Stimulated activated CD8-positive, alpha-beta memory T cell treated with anti-CD3 and anti-CD28 coated beads, Interleukin-7, amount 100 ng/mL, for 4 hours (primary cell): ENCODE measurements at places on chromosomes 4 and X.
A peak's percentile ranks its signal among the peaks of the same experiment; 100 is the strongest.

DNA sequence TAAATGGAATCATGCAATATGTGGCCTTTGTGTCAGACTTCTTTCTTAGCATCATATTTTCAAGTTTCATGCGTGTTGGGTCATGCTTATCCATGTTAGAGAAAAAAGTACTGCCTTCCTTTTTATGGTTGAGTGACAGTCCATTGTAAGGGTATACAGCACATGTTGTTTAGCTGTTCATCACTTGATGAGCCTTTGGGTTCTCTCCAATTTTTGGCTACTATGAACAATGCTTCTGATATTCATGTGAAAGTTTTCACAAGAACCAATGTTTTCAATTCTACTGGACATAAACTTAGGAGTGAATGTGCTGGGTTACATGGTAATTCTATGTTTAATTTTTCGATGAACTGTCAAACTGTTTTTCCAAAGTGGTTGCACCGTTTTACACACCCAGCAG, 28.1 kb upstream of the LNX1 start:
- no peak for DNase-seq

- DNase-seq = peak; percentile 79
Observed at GRCh38 chrX:118975831-118976598, 1.6 kb downstream of the LONRF3 start.

- no peak for DNase-seq
Observed at GRCh38 chrX:9476810-9477575, 12.1 kb downstream of the TBL1X start.

DNA sequence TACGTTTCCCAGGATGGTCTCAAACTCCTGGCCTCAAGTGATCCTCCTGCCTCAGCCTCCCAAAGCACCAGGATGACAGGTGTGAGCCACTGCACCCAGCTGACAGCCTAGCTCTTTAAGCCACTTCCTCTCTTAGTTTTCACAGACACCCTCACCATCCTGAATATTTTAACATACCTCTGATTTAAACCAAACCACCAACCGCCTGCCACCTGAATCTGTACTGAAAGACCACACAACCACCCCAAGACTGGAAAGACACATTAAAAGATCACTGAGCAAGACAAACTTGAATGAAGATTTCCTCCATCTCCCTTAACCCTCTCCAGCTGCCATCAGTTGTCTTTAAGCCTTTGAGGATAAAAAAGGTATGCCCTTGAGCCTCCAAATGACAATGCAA, 110.6 kb downstream of the SH3KBP1 start:
- no peak for DNase-seq

- DNase-seq = no peak
Observed at GRCh38 chrX:119541188-119541587, 24.0 kb downstream of the STEEP1 start.

GRCh38 chr4:27090406-27090805, 229.8 kb downstream of the STIM2 start:
- no peak for DNase-seq

- DNase-seq = no peak
Observed at GRCh38 chr4:20895988-20896387, 195.7 kb downstream of the PACRGL start.

DNA sequence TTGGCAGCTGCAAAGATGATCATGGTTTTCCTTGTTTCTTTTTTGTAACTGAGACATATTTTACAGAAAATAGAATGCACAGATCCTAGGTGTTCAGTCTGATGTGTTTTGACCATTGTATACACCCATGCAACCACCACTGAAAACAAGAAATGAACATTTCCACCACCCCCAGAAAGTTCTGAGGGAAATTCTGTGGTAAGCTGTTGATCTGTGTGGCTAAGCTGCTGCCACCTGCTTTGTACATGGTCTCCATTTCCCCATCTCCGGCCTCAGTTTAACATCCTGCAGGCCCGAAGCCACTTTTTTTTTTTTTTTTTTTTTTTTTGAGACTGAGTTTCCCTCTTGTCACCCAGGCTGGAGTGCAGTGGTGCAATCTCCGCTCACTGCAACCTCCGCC, 65.3 kb downstream of the NYX start:
- no peak for DNase-seq

DNA sequence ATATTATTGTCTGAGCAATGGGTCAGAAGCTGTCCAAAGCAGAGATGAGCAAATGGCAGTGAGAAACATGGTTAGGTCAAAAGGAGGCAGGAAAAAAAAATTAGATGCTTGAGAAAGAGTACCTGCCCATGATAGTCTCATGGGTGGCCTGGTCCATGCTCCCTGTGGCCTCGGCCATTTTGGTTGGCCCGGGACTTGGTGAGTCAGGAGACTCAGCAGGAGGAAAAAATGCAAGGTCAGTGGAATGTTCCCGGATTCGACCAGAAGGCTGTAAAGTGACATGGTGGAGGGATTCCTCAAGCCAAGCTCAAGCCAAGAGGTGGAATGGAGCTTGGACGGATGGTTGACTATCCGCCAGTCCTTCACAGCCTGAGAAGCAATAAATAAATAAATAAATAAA, 236.7 kb downstream of the ASMT start:
- no peak for DNase-seq

GRCh38 chr4:186819342-186820086, 95.9 kb upstream of the FAT1 start:
- DNase-seq = no peak

GRCh38 chr4:121783210-121783609, 17.9 kb upstream of the EXOSC9 start:
- no peak for DNase-seq

- DNase-seq = no peak
Observed at GRCh38 chrX:152899874-152900719, 2.2 kb downstream of the ZNF185 start.

DNA sequence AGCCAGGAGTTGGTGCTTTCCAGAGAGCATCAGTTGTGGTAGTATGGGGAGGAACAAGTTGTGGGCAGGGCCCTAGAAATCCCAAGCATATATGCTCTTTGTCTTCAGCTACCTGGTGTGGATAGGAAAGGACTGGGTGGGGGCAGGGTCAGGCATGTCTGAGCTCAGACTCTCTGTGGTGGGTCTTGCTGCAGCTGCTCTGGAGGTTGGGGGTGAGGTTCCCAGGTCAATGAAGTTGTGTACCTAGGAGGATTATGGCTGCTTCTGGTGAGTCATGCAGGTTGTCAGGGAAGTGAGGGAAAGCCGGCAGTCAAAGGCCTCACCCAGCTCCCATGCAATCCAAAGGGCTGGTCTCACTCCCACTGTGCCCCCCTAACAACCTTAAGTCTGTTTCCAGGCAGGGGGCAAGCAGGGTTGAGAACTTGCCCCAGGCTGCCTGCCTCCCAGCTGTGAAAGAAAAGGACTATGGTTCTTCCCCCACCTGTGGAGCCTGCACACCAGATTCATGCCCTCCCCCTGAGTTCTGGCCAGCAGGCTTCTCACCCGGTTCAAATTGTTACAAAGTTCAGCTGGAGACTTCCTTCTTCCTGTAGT, 30.4 kb upstream of the QRFPR start:
- no peak for DNase-seq

GRCh38 chr4:147044241-147044640, 98.6 kb upstream of the TTC29 start:
- DNase-seq = no peak

DNA sequence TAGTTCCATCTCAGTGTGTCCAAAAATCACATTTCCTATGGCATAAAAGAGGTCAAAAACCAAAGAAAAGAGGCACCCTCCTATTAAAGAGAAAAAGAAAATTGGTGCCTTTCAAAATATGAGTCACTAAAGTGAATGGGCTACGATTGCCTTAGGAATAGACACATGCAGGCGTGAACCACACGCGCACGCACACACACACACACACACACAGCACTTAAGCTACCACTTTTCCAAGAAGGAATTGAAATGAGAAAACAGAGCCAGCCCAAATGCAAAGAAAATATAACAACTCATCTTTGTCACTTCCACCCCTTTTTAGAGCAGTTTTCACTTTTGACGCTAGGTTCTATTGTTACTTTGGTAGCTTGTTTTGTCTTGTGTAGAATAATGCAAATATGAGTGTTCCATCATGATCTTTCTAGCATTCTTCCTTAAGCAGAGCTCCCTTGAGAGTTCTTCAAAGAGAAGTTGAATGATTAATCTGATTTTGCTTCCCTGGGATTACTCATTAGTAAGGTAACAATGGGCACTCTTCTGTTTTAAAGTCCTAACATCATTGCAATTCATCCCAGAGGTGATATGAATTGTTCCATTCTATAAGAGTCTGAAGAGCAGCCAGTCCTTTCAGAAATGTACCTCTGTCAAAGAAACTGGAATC, 239.2 kb upstream of the GNPDA2 start:
- no peak for DNase-seq

GRCh38 chr4:27056281-27056680, 195.6 kb downstream of the STIM2 start:
- no peak for DNase-seq

DNA sequence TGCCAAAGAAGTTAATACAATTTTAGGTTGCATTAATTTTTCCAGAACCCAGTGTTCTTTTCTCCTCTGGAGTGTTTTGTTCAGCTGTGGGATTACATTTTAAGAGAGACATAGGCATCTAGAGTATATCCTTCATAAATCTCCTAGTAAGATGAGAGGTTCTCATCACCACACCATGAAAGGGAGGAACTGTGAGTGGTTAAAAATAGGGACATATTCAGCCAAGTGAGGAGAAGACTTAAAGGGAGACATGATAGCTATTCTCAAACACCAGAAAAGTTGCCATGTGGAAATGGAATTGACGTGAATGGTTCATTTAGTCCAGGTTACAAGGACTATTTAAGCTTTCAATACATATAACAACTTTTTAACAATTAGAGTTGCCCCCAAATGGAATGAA, 6.5 kb upstream of the MRPL1 start:
- no peak for DNase-seq

- DNase-seq = no peak
Observed at GRCh38 chr4:36915717-36916116, 328.8 kb upstream of the NWD2 start.

DNA sequence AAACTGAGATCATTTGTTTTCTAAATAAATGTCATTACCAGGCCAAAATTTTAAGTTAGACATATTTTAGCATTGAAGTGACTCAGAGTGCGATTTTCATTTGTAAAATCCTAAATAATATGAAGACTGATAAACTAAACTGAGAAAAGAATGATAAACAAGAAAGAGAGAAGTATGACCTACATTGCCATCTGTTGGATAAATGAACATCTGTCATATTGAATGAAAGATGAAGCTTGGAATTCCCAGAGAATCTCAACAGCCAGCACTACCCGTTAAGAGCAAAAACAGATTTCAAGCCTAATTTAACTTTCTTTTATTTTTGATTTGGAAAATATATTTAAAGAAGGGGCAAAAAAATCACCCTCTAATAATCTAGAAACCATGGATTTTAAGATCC, 591.0 kb upstream of the ATOH1 start:
- no peak for DNase-seq

DNA sequence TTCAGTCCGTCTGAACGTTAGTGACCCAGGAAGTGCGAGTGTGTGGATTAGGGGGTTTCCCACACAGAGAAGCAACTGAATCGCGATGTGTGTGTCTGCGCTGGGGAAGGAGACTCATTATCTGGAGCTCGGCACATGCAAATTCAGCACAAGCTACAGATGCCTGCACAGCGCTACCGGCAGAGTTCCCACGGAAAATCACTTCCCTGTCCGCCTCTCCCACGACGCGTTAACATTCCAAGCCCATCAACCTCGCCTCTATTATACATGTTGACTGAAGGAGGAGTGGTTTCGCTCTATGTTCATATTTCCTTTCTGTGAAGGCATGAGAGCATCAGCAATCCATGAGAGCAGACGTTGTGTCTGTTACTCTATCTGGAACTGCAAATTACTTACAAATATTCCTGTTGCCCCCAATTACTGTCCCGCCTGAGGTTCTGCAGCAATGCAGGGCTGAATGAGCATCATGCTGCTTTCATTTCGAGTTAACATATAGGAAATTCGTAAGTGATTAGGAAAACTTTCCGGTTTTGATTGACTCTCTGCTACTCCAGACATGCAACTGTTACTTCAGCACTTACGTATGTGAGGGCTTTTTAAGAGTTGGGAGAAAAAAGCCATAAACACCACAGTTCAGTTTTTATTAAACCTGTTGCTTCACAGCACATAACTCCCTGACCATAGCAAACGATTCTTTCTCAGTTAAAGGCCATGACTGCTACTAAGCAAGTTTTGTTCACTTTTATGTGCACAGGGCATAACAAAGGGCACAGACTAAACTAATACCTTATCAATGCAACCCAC, 15.0 kb upstream of the MTNR1A start:
- no peak for DNase-seq

DNA sequence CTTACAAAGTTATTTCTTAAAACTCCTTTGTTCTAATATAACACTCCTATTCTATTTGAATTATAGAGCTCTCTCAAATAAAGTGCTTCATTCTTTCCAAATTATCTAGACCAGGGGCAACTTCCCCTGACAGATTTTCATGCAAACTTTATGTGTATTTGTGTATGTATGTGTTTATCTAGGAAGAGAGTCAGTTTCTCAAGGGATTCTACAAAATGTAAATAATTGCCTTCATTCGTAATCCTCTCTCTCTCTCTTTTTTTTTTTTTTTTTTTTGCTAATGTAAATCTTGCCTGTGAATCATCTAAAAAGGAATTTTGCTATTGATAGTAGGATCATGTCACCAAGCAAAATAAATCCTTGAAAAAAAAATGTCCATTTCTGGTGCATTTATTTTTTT, 38.9 kb upstream of the RBPJ start:
- DNase-seq = no peak

- no peak for DNase-seq
Observed at GRCh38 chr4:105715692-105716278, 7.2 kb downstream of the GSTCD start.

- no peak for DNase-seq
Observed at GRCh38 chrX:91414713-91415112, 19.9 kb upstream of the PABPC5 start.

DNA sequence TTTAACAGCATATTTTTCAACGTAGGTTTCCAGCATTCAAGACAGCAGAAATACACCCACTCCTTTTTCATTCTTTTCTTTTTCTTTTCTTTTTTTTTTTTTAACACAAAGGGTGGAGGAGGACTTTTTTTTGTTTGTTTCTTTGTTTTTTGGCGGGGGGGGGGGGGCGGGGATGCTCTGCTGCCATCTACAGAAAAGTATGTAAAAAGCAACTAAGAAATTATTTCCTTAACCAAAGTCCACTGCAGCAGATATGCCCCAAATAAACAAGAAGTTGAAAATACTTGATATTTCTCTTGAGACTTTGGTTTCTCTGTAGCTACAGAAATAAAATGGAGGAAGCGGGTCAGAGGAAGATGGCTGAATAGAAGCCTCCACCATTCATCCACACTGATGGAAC, 63.2 kb upstream of the PBDC1 start:
- DNase-seq = no peak

DNA sequence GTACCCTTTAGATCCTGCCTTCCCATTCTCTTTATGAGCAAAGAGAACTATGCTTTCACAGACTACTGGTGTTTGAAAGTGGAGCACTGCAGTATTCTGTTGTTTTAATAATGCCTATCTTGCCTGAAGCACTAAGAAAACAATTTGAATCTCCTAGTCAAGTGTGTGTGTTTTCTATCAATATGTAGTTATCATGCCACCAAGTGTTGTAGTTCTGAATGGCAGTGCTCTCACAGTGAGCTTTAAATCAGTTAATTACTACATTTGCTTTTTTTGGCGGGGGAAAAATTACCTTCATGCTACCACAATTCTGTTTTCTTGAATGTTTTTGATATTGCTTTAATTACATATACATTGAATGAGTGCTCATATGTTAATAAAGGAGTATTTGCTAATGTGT, 143.6 kb upstream of the FAM47A start:
- DNase-seq = no peak

- no peak for DNase-seq
Observed at GRCh38 chr4:78939667-78940008, 400 bp upstream of the PAQR3 start.
